H7 (cell line): ENCODE measurements at places on chromosomes 16 and 17. TPM values are rescaled to one million over a fixed set of nuclear protein-coding genes. Genes with fewer than 3 reads are reported as not detected.

DNA sequence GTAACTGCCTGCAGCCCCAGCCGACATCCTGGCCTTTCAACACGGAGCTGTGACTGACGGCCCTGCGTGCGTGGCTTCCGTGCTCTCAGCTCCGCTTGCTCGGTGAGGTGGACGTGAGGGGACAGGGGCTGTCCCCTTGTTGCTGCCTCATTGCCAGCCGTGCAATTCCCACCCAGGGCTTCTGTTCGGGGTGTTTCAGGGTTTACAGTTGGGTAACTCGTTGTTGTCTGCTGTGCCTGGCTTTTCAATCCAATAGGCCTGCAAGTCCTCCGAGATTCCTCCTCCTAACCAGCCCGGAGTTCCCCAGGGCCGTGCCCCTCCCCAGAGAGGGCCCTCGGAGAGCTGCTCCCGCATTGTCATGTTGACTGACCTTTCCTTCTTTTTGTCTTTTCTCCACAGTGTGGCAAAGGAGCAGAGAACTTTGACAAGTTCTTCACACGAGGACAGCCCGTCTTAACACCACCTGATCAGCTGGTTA is 31.4 kb upstream of the CACNG5 start:
- peak; percentile 85 for DNase-seq

GAN gene
- 8.7 and 10.9 TPM in 2 replicates for total RNA-seq

DNA sequence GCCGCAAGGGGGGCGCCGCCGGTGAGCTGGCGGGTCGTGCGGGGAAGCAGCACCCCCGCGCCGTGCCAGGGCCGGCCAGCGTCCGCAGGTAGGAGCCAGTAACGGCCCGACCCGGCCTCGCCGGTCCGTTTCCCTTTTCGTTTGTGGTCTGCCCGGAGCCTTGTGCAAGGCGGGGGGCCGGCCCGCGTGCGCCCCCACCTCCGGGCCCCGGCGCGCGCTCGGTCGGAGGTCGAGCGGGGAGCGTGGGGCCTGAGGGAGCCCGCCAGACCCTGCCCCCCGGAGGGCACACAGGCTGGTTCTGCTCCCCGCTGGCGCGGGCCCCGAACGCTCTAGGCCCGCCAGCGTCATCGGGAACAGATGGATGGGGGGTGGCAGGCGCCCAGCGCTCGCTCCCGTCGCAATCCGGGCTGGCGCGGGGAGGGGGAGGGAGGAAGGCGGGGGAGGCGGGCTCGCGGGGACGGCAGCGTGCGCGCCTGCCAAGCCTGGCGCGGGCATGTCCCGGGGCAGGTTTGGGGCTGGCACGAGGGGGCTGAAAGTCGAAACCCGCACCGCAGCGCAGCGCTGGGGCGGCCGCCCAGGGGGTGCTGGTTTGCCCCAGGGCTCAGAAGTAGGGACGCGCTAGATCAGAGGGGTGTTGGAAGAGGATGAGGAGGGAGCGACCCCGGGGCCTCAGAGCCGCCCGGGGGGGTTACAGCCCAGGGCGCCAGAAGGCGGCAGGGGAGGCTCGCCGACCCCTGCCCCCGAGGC is 1.5 kb upstream of the GSE1 start:
- peak; percentile 94 for DNase-seq

NHLRC4 gene
- total RNA-seq: 1.1 TPM in 2 replicates

DNA sequence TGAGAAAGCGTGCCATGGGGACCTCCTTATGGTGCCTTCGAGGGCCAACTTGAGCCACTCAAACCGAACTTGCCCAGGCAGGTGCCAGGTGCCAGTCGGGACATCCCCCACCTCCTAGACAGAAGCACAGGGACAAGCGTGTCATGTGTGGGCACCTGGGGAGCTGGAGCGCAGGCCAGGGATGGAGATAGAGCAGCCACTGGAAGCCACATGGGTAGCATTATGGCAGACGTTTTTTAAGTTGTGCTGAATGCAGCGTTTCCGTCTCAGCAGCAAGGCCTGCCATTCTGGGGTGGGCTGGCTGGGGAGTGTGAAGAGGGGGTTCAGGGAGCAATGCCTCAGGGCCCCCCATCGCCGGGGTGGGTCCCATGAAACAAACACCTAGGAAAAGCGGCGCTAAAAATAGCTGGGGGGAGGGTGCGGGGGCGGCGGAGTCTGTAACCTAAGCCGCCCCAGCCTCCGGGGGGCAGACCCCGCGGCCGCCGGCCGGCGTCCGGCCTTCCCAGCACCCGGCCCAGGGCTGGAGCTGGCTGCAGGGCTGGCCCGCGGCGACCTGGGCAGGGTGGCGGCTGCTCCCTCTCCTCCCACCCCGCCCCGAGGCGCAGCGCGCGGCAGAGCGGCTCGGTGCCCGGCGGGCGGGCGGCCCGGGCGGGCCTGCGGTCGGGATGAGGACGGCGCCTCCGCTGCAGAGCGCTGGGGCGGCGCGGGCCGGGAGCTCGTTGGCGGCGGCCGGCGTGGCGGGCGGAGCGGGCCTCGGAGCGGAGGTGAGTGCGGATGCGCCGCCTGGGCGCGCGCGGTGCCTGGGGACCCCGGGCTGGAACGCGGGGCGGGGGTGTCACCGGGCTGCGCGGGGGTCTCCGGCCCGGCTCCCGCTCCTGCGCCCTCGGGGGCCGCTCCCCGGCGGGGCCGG is at the start of gene ZNF469:
TSS of gene ZNF469 (plus strand) at position 469 of the 910 bp plus-strand sequence. CDS start 44,512 bp downstream, outside the sequence.
- peak; percentile 93 for DNase-seq
